ENCODE measurements at places on chromosomes 7 and 10.

- no peak for DNase-seq
These were observed 33.7 kb downstream of the ZNF775 start for GRCh38 chr7:150412518-150413488.

GRCh38 chr10:99467236-99467999 lies 37.0 kb upstream of the GOT1 start:
- DNase-seq: no peak

DNA sequence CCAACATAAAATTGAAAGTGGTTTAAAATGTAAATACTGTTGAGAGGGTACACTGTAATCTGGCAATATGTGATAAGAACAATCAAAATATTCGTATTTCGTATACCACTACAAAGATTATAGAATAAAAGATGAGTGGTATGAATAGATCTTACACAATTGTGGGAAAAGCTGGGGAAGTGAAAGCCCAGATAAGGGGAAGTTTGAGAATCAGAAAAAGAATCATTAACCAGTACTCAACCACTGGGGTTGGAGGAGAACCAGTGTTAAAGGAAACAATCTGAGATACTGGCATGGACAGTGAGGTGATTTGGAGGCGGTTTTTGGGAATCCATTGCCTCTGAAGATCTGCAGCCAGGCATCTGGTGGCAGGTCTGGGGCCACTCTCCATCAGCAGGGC lies 59.7 kb upstream of the CDK14 start:
- no peak for DNase-seq

DNA sequence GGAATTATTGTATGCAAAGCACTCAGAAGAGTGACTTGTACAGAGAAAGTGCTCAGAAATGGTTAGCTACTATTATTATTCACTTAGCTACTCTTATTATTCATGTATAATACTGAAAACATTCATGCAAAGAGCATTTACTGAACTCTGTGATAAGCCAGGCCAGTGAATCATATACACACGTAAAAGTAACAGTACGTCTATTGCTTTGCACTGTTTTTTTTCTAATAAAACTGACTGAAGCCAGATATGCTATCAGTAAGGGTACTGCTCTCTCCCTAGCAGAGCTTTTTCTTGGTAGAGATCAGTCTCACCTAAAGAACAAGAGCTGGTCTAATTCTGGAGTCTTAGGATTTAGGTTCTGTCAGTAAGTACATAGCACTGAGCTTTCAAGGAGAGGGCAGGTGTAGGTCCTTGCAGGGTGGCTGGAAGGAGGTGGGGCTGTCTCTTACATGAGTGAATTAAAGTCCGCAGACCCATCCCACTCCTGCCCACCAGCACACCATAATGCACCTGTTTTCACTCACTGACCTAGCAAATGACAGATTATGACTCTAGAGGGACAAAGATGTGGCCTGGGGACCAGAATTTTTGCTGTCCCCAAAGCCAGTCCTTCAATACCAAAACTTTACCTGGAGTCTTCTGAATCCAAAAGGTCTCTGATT lies 145.9 kb downstream of the ARID5B start:
- no peak for DNase-seq

All from Karpas-422 (cell line).